ENCODE measurements at places on chromosomes 3 and 15.

DNA sequence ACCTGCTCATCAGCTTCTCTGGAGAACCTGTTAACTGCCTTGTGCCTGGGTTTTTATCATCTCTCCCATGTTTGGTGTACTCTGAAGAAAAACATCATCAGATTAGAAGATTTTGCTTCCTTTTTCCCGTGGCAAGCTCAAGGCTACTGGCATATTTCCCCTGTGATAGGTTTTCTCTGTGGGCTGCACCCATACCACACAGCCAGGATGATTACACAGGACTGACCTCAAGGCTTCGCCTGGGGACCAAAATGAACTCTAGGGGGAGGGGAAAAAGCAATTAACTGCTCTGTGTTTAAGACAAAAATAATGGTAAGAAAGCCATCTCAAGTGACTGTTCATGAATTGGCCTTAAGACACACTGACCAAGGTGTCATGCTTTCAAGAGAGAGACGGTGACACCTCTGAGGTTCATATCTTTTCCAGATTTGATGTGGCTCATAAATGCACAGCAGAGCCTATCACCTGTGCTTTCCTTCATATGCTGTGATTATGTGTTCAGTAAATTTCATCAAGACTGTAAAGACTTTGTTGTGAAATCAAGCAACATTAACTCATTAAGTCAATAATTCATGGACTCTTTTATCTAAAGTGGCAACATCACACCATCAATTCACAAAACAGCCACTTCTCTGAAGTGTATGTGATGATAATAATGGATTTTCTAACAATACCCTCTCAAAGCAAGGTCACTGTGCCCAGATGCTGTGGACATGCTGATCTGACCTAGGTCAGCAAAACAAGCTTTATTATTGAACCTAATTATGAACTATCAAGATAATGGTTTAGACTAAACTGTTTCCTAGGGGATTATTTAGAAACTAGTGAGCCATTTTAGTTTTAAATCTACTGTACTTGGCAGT, 427.9 kb downstream of the WDR72 start:
- DNase-seq, result no peak

GRCh38 chr3:88912294-88912877, 195.0 kb upstream of the EPHA3 start:
- DNase-seq, result no peak

- DNase-seq, result no peak
These were observed 5.6 kb downstream of the EIF3J start for GRCh38 chr15:44542596-44542995.

DNA sequence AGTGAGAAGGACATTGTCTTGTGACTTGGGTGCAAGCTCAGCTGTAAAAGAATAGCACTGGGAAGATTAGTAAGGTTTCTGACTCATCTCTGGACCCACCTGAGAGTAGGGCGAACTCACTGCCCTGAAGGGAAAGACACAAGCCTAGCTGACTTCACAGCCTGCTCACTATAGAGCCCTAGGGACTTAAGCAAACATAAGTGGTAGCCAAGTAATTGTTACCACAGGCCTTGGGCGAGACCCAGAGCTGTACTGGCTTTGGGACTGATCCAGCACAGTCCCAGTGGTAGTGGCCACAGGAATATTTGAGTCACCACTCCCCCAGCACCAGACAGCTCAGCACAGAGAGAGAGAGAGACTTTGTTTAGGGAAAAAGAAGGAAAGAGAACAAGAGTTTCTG, 429.9 kb downstream of the TBL1XR1 start:
- DNase-seq, result no peak

GRCh38 chr3:120983841-120984240, 75.8 kb downstream of the STXBP5L start:
- no peak for DNase-seq

DNA sequence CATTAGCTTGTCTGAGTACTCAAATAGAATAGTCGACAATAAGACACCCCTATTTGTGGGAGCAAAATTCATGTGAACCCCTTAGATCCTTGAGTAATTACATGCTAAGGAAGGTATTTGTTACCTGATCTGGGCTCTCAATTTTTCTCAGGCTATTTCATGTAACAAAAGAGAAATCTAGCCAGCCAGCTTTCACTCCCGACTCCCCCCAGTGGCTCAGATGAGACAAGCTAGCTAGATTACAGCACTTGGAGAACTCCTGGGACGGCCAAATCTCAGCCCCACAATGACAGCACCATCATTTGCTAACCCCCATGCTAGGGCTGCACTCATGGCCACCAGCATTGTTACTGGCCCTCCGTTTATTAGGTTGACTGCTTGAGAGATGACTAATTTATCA, 41.3 kb downstream of the GLDN start:
- DNase-seq, result no peak

DNA sequence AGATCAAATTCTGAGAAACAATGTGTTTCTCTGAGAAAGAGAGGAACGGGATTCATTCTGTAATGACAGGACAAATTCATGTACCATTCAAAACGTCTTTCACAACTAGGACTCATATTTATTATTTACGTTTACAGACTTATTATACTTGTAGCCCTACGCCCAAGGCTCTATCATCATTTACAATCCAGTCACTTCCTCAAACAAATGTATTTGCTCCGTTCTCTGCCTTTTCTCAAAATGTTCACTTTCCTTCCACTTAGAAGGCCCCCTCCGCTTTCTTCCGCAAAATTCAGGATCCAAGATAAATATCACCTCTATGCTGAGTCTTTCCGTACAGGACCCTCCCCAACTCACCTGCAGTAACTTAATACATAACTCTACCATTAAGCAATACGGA, 745 bp downstream of the RSL24D1 start:
- no peak for DNase-seq

GRCh38 chr3:29759411-29760225, 478.7 kb downstream of the RBMS3 start:
- DNase-seq, result no peak
